ENCODE measurements at places on chromosomes 3 and 15. TPM values are rescaled to one million over a fixed set of nuclear protein-coding genes. Genes with fewer than 3 reads are reported as not detected.

GRCh38 chr3:148379763-148380382, 317.8 kb upstream of the AGTR1 start:
- H3K4me3 ChIP-seq = no peak overlapping the region
- H3K4me1 ChIP-seq = no peaks in the 10 kb centered on the region
- no peak overlapping the region for H3K27ac ChIP-seq
- H3K36me3 ChIP-seq = no peaks in the 10 kb centered on the region
- H3K27me3 ChIP-seq = no peaks in the 10 kb centered on the region

DNA sequence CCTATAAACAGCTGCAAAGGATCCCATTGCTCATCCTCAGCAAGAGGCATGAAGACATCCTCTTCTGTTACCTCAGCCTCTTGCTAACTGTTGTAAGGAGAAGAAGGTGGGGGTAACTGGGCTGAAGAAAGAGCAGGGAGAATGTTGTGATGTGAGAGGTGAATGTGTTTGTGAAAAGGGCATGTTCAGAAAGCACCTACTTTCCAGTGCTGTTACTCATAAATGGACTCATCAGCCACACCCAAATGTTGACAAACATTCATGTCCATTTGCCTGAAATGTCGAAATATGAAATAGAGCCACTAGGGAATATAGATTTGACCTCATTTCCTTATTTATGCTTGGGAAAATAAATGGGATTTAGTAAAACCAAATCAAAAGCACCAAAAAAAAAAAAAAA, 12.6 kb downstream of the SLC24A1 start:
- H3K4me3 ChIP-seq = no peak overlapping the region
- no peaks in the 10 kb centered on the region for H3K27me3 ChIP-seq
- peaks cover 57% of the 10 kb centered on the region for H3K4me1 ChIP-seq
- H3K27ac ChIP-seq = no peak overlapping the region

- H3K4me3 ChIP-seq = no peak overlapping the region
- H3K27me3 ChIP-seq = peaks cover 30% of the 10 kb centered on the region
- DNase-seq = no peak
- no peaks in the 10 kb centered on the region for H3K36me3 ChIP-seq
- H3K27ac ChIP-seq = no peak overlapping the region
- no peaks in the 10 kb centered on the region for H3K4me1 ChIP-seq
Observed at GRCh38 chr3:46298871-46299607, 54.9 kb upstream of the CCR2 start.

- DNase-seq = no peak
- no peaks in the 10 kb centered on the region for H3K36me3 ChIP-seq
- no peaks in the 10 kb centered on the region for H3K4me1 ChIP-seq
- H3K4me3 ChIP-seq = no peak overlapping the region
Observed at GRCh38 chr3:39505866-39506742, 38.6 kb downstream of the MOBP start.

- H3K27ac ChIP-seq = no peak overlapping the region
- no peaks in the 10 kb centered on the region for H3K36me3 ChIP-seq
- H3K27me3 ChIP-seq = peaks cover 6% of the 10 kb centered on the region
- H3K4me3 ChIP-seq = no peak overlapping the region
- no peak for DNase-seq
- peaks cover 12% of the 10 kb centered on the region for H3K4me1 ChIP-seq
Observed at GRCh38 chr3:182683858-182684257, 109.4 kb upstream of the ATP11B start.

GRCh38 chr15:62068071-62068809, 1.5 kb downstream of the C2CD4A start:
- H3K4me3 ChIP-seq = peak overlapping the region; percentile 73
- DNase-seq = no peak
- H3K27ac ChIP-seq = no peak overlapping the region
- peaks cover 25% of the 10 kb centered on the region for H3K4me1 ChIP-seq
- peaks cover 11% of the 10 kb centered on the region for H3K27me3 ChIP-seq

DNA sequence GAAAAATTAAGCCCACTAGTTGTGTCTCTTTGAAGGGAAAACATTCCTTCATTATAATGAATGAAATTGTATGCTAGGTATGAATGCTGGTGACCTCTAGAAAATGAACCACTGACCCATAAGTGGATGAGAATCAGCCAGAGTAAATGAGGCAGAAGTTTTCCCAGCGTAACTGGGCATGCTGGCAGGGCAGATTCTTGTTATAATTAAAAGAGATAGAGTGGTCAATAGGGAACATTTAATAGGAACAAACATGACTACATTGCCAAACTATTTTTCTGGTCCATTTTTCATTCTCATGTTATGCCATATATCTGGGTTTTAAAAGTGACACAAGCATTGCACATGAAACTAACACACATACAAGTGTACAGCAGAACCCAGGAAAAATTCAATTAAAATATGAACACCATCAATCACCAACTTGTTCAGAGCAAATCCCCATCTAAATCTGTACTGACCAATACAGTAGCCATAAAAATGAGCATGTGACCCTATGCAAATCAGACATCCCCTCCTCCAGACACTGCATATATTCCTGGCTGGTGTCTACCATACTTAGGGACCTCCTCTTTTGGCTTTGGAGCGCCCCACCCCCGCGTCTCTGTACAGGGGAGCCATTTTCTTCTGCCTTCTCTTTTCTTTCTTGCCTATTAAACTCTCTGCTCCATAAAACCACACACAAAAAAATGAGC, 4.0 kb downstream of the CLRN1 start:
- H3K36me3 ChIP-seq = no peaks in the 10 kb centered on the region
- peaks cover 10% of the 10 kb centered on the region for H3K27me3 ChIP-seq
- H3K4me1 ChIP-seq = peaks cover 12% of the 10 kb centered on the region
- DNase-seq = no peak
- no peak overlapping the region for H3K4me3 ChIP-seq
- H3K27ac ChIP-seq = no peak overlapping the region

DNA sequence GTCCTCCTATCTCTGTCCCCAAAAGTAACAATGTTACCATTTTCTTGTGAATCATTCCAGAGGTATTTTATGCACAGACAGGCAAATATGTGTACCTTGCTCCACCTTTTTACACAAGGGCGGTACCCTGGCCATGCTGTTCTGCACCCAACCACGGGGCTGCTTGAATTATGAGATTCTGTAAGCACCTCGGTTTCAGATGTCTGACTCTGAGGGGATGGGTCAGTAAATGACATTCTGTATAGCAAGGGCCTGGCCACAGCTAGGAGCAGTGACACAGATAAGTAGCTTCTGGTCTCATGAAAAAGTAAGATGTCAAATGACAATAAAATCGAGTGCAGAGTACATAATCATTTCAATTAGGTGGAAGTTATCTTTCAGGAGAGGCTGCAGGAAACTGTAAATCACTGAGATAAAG, 30.4 kb upstream of the FLNB start:
- H3K4me3 ChIP-seq = peak overlapping the region; percentile 51
- peaks cover 68% of the 10 kb centered on the region for H3K4me1 ChIP-seq
- peak overlapping the region; percentile 75 for H3K27ac ChIP-seq
- H3K27me3 ChIP-seq = no peaks in the 10 kb centered on the region
- H3K36me3 ChIP-seq = no peaks in the 10 kb centered on the region

- peaks cover 26% of the 10 kb centered on the region for H3K4me1 ChIP-seq
- H3K4me3 ChIP-seq = no peak overlapping the region
- H3K27ac ChIP-seq = no peak overlapping the region
- H3K36me3 ChIP-seq = peaks cover 4% of the 10 kb centered on the region
- DNase-seq = no peak
- H3K27me3 ChIP-seq = peaks cover 35% of the 10 kb centered on the region
Observed at GRCh38 chr3:9246189-9246588, 3.3 kb downstream of the SRGAP3 start.

DNA sequence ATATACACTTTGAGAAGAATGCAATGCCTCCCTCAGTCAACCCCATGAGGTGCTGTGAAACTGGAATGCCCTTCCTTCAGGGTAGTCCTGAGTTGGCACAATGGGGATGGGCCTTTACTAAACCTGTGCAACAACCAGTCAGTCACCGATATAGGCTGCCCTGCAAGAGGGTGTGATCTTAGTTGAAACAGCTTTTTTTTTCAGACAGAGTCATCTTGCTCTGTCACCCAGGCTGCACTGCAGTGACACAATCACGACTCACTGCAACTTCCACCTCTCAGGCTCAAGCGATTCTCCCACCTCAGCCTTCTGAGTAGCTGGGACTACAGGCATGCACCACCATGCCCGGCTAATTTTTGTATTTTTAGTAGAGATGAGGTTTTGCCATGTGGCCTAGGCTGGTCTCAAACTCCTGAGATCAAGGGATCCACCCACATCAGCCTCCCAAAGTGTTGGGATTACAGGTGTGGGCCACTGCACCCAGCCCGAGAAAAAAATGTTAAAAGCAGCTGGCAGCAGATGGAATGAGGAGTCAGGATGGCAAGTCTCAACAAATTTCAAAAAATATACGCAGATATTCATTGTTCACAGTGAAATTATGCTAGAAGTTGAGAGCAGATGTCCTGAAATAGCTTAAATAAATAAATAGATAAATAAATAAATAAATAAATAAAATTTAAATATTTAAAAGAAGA, 31.8 kb downstream of the MYO5A start:
- no peaks in the 10 kb centered on the region for H3K27me3 ChIP-seq
- DNase-seq = peak; percentile 83
- peaks cover 4% of the 10 kb centered on the region for H3K36me3 ChIP-seq
- H3K27ac ChIP-seq = peak overlapping the region; percentile 75

- H3K27ac ChIP-seq = no peak overlapping the region
- H3K27me3 ChIP-seq = no peaks in the 10 kb centered on the region
- H3K4me3 ChIP-seq = no peak overlapping the region
- H3K36me3 ChIP-seq = peaks cover 34% of the 10 kb centered on the region
- H3K4me1 ChIP-seq = peaks cover 14% of the 10 kb centered on the region
- no peak for DNase-seq
Observed at GRCh38 chr3:68999605-69000004, 13.9 kb downstream of the EOGT start.

GRCh38 chr15:91942720-91943394, 89.3 kb downstream of the SLCO3A1 start:
- peak overlapping the region; percentile 62 for H3K27ac ChIP-seq
- H3K27me3 ChIP-seq = peaks cover 4% of the 10 kb centered on the region
- H3K4me1 ChIP-seq = peaks cover 41% of the 10 kb centered on the region
- no peaks in the 10 kb centered on the region for H3K36me3 ChIP-seq
- peak; percentile 64 for DNase-seq

DNA sequence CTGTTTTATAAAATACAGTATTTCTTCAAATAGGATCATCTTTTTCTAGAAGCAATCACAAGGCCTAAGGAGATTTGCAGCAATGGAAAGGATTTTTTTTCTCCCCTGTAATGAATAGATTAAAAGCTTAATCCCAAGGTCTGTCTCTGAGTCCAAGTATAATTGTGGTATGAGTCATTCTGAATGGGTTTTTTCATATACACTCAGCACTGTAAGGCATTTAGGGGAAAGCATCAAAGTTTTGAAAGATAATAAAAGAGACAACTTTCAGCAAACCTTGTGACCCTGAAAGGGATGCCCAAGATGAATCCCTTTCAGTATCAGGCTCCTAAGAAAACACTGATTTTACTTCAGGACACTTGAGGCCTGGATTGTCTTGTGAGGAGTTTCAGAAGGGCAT, 23.3 kb upstream of the LARS2 start:
- H3K27me3 ChIP-seq = peaks cover 2% of the 10 kb centered on the region
- peak; percentile 27 for DNase-seq
- no peak overlapping the region for H3K4me3 ChIP-seq
- peaks cover 47% of the 10 kb centered on the region for H3K4me1 ChIP-seq
- H3K27ac ChIP-seq = no peak overlapping the region
- H3K36me3 ChIP-seq = peaks cover 7% of the 10 kb centered on the region

RPSA gene
- 1,669 TPM for total RNA-seq

ACSBG1 gene
- total RNA-seq = not detected

LSAMP gene
- not detected for total RNA-seq

ABCC5 gene
- 21.7 TPM for total RNA-seq

ATP2B2 gene
- not detected for total RNA-seq

PDZRN3 gene
- total RNA-seq = 15.2 TPM

ERC2 gene
- not detected for total RNA-seq

LSMEM2 gene
- total RNA-seq = 0.13 TPM

TUSC7 gene
- total RNA-seq = not detected

EFHB gene
- total RNA-seq = 0.27 TPM

GABRG3 gene
- total RNA-seq = not detected

SPINK8 gene
- total RNA-seq = not detected

ACAP2 gene
- 40.4 TPM for total RNA-seq

MOBP gene
- not detected for total RNA-seq

FHIT gene
- 0.23 TPM for total RNA-seq

PLSCR2 gene
- total RNA-seq = not detected

SEMA3G gene
- not detected for total RNA-seq

SCN11A gene
- not detected for total RNA-seq
